Globus pallidus (tissue), 1 donor: ENCODE measurements at places on chromosomes 6 and 20.

DNA sequence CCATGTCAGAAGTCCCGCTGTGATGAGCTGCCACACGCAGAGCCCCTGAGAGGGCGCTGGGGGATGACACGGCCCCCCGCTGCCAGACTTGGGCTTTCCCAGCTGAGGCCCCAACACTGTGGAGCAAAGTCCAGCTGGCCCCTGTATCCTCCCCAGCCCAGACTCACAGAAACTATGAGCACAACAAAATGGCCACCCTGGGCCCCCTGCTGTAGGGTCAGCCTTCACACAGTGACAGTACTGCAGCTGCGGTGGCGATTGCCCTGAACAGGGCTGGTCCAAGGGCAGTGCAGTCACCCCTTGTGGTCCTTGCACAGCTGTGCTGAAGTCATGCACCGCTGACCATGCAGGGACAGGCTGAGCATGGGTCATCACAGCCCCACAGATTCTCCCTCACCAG lies 78.2 kb upstream of the CST7 start:
- DNase-seq = no peak

DNA sequence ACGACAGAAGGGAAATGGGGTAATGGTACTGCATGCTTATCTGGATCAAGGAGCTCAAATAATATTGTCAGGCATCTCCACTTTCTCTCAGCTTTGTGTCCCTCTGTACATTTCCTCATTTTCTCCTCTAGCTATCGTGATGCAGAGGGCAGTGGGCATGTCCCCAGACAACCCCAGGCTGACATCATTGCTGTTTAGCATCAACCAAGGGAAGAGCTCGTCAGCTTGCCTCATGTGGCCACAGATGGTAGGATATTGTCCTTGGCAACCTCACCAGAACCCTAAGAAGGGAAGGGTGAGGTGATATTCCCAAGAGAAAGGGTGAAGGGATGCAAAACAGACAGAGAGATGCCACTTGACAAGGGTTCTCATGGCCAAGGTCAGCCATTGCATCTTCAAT lies 58.3 kb downstream of the MAFB start:
- DNase-seq = no peak

DNA sequence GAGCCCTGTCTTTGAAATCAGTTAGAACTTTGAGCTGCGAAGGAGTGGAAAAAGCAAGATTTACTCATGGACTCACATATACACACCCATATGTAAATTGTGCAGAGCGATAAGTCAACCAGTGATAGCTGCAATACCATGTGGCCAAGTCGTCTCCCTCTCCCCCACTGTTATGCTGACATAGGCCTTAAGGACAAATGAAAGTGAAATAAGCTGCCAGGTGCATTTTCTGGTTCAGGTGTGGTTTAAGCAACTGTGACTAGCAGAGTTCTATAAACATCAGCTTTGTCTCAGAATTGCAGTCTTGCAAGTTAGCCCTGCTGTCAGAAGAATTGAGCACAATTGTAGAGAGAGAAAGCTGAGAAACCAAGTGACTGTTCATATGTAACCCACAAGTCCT lies 9.6 kb downstream of the FAM83B start:
- DNase-seq = no peak

GRCh38 chr6:111686249-111686931 lies 80.7 kb upstream of the TRAF3IP2 start:
- no peak for DNase-seq

DNA sequence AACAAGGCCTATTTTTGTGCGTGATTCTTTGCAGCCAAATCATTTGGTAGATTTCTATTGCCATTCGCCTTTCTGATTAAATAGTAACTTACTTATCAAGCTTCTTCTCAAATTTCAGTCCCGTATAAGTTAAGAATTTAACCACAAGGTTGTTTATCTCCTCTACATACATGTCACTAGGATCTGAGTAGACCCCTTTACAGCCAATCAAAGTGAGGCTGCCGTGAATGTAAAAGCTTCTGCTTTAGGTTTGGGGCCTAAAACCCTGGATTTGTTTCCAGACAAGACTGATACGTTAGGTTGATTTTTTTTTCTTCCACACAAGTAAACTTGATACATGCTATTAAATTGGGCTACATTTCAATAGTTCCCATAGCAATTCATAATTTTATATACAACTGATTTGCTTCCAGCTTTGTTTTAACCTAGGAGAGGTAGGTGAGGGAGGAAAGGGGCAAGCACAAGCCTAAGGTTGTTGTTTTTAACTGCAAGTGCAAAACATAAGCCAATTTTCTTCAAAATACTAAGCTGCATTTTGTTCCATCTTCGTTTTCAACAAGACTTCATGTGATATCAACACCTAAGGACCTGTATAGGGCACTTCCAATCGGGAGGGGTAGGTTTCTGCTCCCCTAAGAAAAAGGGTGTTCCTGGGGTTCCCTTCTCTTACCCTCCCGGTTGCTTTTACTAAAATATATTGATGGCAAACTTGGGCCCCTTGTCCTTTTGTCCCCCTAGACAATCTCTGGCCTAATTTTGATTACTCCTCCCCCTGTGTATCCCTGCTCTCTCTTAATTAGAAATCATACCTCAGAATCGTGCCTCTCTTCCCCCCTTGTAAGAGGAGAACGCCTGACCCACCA lies 1.7 kb downstream of the RANBP9 start:
- peak; percentile 18 for DNase-seq

- no peak for DNase-seq
These were observed 38.9 kb downstream of the MRAP2 start for GRCh38 chr6:84072442-84072997.

GRCh38 chr6:31547727-31548543 lies 527 bp downstream of the NFKBIL1 start:
- DNase-seq = no peak

DNA sequence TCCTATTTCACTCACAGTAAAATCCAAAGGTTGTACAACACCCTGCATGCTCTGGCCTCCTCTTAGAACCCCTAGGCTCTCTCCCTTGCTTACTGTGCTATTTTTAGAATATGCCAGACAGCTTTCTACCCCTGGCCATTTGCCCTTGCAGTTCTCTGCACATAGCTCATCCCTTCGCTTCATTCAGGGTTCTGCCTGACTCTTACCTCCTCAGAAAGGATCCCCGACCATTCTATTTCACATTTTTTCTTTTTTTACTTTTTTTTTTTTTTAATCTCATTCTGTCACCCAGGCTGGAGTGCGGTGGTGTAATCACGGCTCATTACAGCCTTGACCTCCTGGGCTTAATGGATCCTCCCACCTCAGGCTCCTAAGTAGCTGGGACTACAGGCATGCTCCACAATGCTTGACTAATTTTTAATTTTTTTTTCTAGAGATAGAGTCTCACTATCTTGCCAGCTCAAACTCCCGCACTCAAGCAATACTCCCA lies 33.6 kb downstream of the COMMD7 start:
- DNase-seq = no peak

DNA sequence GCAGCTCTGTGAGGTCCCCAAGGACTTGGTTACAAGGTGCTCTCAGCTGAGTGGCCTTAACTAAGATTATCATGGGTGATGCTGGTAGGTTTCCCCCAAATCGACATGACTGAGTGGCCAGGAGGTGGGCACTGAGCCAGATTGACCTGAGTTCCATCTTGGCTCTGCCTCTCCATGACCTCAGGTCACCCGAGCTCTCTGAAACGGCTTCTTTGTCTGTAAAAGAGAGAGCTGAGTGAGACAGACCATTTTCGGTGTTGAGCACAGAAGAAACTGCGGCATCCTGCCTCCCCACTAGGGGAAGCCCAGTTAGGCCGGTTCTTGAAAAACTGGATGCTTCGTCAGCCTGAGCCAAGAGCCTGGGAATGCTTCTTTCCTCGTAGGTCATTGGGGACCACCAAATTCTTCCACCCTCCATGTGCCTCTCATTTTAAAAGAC lies 14.1 kb upstream of the STX16 start:
- no peak for DNase-seq

GRCh38 chr6:143973097-143973966 lies 34.7 kb downstream of the PLAGL1 start:
- DNase-seq = no peak

- DNase-seq = no peak
These were observed 185.8 kb upstream of the CCN2 start for GRCh38 chr6:132136981-132137380.

DNA sequence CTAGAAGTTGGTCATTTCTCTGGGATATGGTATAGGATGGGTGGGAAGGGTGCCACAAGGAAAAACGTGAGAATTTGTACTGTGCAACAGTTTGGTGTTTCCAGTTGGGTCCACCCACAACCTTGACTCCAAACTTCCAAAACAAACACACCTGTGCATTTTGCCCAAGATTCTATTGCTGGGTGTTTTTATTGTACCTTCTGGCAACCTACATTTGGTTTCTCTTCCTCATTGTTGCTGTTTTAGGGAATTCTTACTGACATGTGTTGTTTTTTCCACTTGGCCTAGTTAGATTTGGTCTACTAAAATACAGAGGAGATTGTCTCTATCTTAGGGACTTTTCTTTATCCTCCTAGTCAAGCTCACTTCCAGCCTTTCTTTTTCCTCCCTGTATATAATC lies 16.7 kb downstream of the TULP4 start:
- DNase-seq = no peak
